Activated CD4-positive, alpha-beta T cell treated with anti-CD3 and anti-CD28 coated beads, Interleukin-2, amount 10 ng/mL, durations not matched to agents 7 days and 5 days (primary cell): ENCODE measurements at places on chromosomes 3 and 15.

DNA sequence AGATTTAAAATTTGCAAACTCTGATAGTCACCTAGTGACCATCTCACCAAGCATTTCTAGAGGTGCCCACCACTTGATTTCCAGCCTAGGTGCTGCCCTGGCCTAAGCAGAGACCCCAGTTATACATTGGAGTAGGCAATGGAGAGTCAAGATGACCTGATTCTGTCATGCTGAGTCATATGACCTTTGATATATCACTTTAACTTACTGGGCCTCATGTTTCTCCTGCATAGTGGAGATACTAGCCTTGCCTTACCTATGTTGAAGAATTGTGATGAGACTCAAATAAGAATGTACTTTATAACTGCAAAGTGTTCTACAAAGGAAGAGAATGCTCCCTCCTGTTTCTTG, 75.5 kb upstream of the XCR1 start:
- H3K27ac ChIP-seq, result no peak overlapping the region
- peaks cover 51% of the 10 kb centered on the region for H3K27me3 ChIP-seq
- no peak for DNase-seq
- H3K4me1 ChIP-seq, result peaks cover 52% of the 10 kb centered on the region
- H3K4me3 ChIP-seq, result no peak overlapping the region

DNA sequence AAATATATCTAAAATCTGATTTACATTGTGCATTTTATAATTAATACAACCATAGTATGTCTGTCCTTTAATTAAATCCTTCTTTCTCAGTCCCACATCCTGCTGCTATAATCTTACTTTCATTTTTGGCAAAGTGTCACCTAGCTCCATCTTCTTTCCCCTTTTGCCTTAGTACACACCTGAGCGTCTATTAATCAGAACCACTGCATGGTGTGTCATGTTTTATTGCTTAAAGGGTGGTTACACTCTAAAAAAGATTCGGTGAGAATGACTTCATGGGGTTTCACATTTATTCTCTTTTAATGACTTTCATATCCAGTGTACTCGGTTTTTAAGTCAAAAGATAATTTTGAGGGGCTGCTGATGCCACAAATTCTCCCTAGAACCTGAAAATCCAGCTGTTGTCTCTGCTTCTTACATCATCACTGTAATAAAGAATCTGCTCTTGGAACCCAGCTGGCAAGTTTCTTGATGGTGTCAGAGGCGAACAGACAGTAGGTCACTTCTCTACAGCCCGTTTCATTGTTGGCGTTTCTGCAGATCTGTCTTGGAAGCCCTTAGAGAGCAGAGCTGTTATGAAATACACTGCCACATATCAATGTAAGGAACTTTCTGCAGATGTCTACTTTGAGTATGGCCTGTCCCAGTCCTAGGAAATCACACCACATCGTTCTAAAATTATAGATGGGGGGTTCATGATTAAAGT, 99.7 kb downstream of the TIGIT start:
- peaks cover 24% of the 10 kb centered on the region for H3K4me1 ChIP-seq
- H3K4me3 ChIP-seq, result no peak overlapping the region
- no peaks in the 10 kb centered on the region for H3K27me3 ChIP-seq
- H3K27ac ChIP-seq, result no peak overlapping the region
- peaks cover 2% of the 10 kb centered on the region for H3K36me3 ChIP-seq
- no peak for DNase-seq

- no peaks in the 10 kb centered on the region for H3K27me3 ChIP-seq
- no peak overlapping the region for H3K27ac ChIP-seq
- DNase-seq, result no peak
- H3K36me3 ChIP-seq, result no peaks in the 10 kb centered on the region
- no peak overlapping the region for H3K4me3 ChIP-seq
These were observed 117.6 kb downstream of the TOP2B start for GRCh38 chr3:25547103-25547502.

DNA sequence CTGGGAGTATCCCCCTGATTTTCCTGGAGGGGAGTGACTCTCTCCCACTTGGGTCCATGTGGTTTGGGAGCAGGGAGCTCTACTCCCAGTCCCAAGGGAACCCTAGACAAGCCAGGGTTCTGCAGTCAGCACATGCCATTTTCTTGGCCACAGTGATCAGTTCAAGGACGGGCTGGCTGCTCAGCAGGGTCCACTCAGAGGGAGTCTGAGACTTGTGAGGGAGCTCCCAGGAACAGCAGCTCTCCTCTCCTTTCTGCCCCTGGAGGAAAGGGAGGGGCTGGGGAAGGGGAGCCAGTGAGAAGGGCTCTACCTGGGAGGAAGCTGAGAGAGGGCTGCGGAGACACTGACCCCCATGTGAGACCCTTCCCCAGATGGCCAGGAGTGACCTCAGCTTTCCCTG, 29.1 kb upstream of the LMCD1 start:
- no peaks in the 10 kb centered on the region for H3K27me3 ChIP-seq
- no peaks in the 10 kb centered on the region for H3K4me1 ChIP-seq
- H3K27ac ChIP-seq, result no peak overlapping the region
- no peak overlapping the region for H3K4me3 ChIP-seq
- H3K36me3 ChIP-seq, result no peaks in the 10 kb centered on the region

GRCh38 chr3:182732232-182733015, 60.9 kb upstream of the ATP11B start:
- no peak overlapping the region for H3K27ac ChIP-seq
- H3K36me3 ChIP-seq, result no peaks in the 10 kb centered on the region
- peaks cover 3% of the 10 kb centered on the region for H3K4me1 ChIP-seq

GRCh38 chr3:79598594-79598993, 169.2 kb downstream of the ROBO1 start:
- no peak for DNase-seq
- H3K36me3 ChIP-seq, result no peaks in the 10 kb centered on the region
- no peaks in the 10 kb centered on the region for H3K4me1 ChIP-seq
- no peaks in the 10 kb centered on the region for H3K27me3 ChIP-seq
- H3K4me3 ChIP-seq, result no peak overlapping the region

DNA sequence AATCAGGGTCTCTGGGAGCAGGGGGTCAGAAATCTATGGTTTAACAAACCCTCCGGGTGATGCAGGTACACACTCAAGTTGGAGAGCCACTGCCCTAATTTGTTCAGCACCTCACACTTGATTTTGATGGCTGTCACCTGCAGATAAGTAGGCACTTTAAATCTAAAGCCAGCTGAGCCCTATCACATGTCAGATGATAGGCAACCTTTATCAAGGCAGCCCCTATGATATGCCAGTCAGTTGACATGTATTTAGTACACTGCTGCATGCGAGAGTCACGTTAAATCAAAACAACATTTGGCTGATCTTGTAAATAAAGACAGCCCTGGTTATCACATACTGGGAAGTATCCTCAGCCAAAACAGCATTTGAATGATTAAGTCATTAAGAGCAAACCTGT, 104.4 kb upstream of the MCTP2 start:
- no peak overlapping the region for H3K4me3 ChIP-seq
- no peaks in the 10 kb centered on the region for H3K4me1 ChIP-seq
- H3K27ac ChIP-seq, result no peak overlapping the region
- peaks cover 18% of the 10 kb centered on the region for H3K27me3 ChIP-seq
- no peaks in the 10 kb centered on the region for H3K36me3 ChIP-seq
- no peak for DNase-seq

GRCh38 chr3:48338635-48339034, 5.2 kb upstream of the SPINK8 start:
- H3K27ac ChIP-seq, result no peak overlapping the region
- no peak for DNase-seq
- peaks cover 8% of the 10 kb centered on the region for H3K27me3 ChIP-seq
- no peak overlapping the region for H3K4me3 ChIP-seq

DNA sequence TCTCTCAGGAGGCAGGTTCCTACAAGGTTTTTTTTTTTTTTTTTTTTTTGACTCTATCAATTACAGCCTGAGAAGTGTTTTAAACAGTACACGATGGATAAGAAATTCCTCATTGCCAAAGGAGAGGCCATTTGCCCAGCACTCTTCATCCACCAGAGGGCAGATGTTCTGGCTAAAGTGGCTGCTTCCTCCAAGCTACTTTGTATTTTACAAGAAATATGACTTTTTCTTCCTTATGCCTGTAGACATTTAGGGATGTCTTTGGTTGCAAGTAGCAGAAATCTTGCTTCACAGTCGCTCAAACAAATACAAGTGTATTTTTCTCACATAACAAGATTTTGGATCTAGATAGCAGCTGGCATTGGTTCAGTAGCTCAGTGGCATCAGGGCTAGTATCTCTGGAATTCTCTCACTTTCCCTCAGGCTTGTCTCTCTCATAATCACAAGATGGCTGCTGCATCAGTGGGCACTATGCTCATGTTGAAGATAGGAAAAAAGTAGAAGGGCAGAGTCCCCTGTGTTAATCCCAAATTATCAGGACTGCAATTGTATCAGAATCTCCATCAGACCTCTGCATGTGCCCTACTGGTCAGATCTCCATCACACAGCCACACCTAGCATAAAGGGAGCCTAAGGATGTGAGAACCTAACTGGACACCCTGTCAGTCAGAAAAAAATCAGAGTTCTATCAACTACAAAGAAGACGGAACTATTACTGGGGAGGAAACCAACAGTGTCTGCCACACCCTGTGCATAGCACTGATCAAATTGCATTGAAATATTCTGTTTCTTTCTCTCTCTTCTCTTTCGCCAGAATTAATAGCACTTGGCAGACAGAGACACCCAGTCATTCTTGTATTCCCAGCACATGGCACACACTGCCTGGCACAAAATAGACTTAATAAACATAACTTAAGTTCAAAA, 138.9 kb upstream of the COL8A1 start:
- H3K27me3 ChIP-seq, result no peaks in the 10 kb centered on the region
- H3K4me3 ChIP-seq, result no peak overlapping the region
- no peaks in the 10 kb centered on the region for H3K36me3 ChIP-seq
- peak; percentile 7 for DNase-seq
- H3K27ac ChIP-seq, result no peak overlapping the region
- no peaks in the 10 kb centered on the region for H3K4me1 ChIP-seq

GRCh38 chr15:89441295-89441812, 55.0 kb downstream of the RHCG start:
- H3K4me3 ChIP-seq, result no peak overlapping the region
- no peak overlapping the region for H3K27ac ChIP-seq
- no peaks in the 10 kb centered on the region for H3K4me1 ChIP-seq
- H3K36me3 ChIP-seq, result no peaks in the 10 kb centered on the region

DNA sequence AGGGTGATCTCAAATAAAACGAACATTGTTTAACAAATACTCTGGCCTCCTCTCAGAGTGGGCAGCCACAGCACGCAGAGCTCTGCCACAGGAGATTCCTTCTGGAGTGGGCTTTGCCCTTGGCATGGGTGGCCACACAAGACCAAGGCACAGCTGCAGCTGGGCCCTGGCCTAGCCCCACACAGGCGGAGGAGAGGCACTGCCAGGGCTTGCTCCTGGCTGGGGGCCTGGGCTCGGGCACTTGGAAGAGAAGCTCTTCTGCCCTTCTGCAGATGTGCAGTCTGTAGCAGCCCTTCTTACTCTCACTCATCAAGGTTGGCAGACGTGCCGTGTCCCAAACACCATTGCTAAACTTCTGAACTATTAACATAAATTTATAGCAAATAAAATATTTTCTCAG, 67.2 kb downstream of the CRTC3 start:
- H3K4me3 ChIP-seq, result peak overlapping the region; percentile 1
- peaks cover 88% of the 10 kb centered on the region for H3K4me1 ChIP-seq
- H3K36me3 ChIP-seq, result peaks cover 83% of the 10 kb centered on the region
- peak overlapping the region; percentile 99 for H3K27ac ChIP-seq
- no peak for DNase-seq

- peaks cover 6% of the 10 kb centered on the region for H3K27me3 ChIP-seq
- H3K4me1 ChIP-seq, result peaks cover 45% of the 10 kb centered on the region
- no peak overlapping the region for H3K4me3 ChIP-seq
- no peaks in the 10 kb centered on the region for H3K36me3 ChIP-seq
These were observed 27.1 kb upstream of the TPRG1 start for GRCh38 chr3:189144645-189145044.

DNA sequence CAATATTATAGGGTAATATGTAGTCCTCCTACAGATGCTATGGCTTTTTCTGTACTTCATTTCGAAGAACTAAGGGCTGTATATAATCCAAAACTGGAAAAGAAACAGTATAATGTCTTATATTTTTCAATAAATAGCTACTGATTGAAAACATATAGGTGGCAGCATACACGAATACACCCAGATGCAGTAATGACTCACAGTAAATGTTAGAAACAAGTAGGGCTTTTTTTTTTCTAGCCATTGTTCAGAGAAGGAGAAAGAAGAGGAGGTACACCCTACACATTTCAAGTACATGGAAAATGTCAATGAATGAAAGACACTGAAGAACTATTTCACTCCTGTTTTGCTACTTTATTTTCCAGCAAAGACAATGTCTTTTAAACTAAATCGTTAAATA, 9.4 kb downstream of the DAZL start:
- peaks cover 66% of the 10 kb centered on the region for H3K27me3 ChIP-seq
- no peak overlapping the region for H3K27ac ChIP-seq
- no peak for DNase-seq
- no peaks in the 10 kb centered on the region for H3K36me3 ChIP-seq

GRCh38 chr15:89770041-89770440, 6.1 kb upstream of the MESP2 start:
- no peaks in the 10 kb centered on the region for H3K4me1 ChIP-seq
- H3K36me3 ChIP-seq, result no peaks in the 10 kb centered on the region
- no peak overlapping the region for H3K27ac ChIP-seq
- H3K27me3 ChIP-seq, result peaks cover 5% of the 10 kb centered on the region
- no peak overlapping the region for H3K4me3 ChIP-seq

- H3K36me3 ChIP-seq, result no peaks in the 10 kb centered on the region
- no peaks in the 10 kb centered on the region for H3K4me1 ChIP-seq
- DNase-seq, result no peak
- no peak overlapping the region for H3K4me3 ChIP-seq
- no peak overlapping the region for H3K27ac ChIP-seq
- H3K27me3 ChIP-seq, result peaks cover 40% of the 10 kb centered on the region
These were observed 419.8 kb upstream of the THBS1 start for GRCh38 chr15:39161096-39161495.

DNA sequence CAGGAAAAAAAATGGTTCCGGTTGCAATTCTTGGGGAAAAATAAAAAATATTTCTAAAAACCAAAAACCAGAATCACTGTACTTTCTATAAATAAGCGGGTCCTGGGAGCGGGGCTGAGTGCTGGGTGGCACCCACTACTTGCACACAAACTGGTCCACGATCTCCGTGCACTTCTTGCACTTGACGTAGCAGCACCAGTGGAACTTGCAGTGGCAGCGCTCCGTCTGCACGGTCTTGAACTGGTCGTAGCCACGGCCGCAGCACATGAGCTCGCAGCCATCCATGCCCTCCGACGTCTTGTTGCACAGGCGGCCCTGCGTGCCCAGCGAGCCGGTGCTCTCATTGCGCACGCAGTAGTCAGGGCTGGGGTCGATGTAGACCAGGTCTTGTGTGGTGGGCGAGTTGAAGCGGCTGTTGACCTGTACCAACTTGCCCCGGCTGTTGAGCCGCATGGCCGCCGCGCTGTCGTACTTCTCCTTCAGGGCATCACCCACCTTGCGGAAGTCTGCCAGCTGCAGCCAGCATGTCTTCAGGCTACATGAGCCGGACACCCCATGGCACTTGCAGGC, 17.1 kb downstream of the WNT5A start:
- H3K4me3 ChIP-seq, result no peak overlapping the region
- H3K4me1 ChIP-seq, result no peaks in the 10 kb centered on the region
- no peaks in the 10 kb centered on the region for H3K27me3 ChIP-seq
- DNase-seq, result no peak
- no peaks in the 10 kb centered on the region for H3K36me3 ChIP-seq
